ENCODE measurements at places on chromosomes 11 and 22. TPM values are rescaled to one million over a fixed set of nuclear protein-coding genes. Genes with fewer than 3 reads are reported as not detected.

Gene TCF20
- total RNA-seq: 63.6 TPM

DNA sequence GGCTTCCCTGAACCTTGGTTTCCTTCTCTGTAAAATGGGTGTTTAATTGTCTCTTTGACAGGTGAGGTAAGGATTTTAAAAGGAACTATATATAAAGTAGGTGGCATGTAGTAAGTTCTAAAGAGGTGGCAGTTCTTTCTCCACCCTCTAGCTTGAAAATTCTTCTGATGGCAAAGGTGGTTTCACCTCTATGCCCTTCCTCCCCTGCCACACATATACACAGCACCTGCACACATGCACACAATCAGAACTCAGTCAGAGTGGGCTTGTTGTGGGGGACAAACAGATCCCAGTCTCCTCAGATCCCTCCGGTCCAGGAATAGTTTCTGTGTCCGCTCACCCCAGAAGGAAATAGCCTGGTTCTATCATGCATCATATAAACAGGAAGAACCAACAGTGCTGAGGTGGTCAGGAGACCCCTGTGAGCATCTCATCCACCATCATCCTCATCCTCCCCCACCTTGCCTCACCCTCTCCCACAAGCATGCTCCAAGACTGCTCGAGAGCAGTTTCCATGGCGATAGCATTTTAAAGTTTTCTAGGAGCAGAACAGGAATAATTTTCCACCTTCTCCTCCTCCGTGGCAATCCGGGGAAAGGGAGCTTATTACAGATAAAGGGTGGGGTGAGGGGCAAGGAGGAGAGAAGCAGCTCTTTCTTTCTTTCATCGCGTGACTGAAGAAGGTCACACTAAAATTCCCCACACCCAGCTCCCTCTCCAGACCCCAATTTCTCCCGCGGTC is 123.6 kb downstream of the CHST1 start:
- no peak for DNase-seq

Gene HBB
- 59.9 TPM for total RNA-seq

DNA sequence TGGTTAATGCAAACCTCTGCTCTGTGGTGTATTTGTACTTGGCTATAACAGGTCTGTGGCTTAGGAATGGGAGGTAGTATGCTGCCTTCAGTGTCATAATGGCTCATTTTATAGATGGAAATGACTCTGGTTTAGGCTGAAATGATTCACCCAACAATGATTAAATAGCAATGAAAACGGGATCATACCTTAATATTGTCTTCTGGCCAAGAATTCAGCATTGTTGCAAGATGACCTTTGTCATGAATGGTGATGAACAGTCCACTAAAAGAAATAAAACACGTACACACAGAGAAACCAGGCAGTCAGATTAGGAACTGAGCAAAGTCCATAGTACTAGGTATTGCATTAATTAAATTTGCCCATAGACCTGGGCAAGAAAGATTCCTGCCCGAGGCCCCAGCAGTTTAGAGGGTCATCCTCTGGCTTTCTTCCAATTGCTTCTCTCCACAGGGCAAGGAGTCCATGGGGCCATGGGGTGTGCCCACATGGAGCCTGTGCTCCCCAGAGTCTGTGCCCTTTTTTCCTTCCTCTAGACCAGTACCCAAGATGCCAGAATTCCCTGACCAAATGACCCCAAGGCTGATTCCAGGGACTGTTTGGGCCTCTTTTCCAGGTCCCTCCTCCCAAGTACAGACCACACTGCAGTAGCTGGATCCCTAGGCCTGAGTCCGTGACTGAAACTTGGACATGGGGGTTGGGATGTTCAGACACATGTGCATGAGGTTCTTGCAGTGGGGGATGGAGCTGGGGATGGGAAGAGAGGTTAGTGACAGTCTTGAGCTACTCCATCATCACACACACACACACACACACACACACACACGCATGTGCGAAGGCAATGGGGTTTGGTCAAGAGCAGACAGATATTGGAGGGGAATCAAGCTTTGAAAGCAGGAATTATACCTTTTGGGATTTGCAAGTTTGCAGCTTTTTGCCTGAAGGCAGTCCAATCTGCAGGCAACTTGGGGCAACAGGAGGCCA is 134.2 kb downstream of the CCDC81 start:
- DNase-seq: no peak

Gene BEST1
- total RNA-seq: 7.1 TPM

Gene NEFH
- total RNA-seq: 0.60 TPM

DNA sequence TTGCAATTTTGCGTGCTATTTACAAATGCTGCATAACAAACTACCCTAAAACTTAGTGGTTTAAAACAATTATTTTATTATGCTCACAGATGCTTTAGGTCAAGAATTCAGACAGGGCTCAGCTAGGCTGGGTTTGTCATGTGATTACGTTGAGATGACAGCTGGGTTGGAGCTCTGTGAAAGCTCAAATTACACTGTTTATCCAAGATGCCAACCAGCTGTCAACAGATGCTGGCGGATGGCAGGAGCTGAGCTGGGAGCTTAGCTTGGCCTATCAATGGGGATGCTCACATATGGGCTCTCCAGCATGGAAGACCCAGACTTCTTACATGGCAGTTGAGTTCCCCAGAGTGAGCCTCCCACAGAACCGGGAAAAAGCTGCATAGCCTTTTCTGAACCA is 62.7 kb downstream of the STK33 start:
- DNase-seq: peak; percentile 52

DNA sequence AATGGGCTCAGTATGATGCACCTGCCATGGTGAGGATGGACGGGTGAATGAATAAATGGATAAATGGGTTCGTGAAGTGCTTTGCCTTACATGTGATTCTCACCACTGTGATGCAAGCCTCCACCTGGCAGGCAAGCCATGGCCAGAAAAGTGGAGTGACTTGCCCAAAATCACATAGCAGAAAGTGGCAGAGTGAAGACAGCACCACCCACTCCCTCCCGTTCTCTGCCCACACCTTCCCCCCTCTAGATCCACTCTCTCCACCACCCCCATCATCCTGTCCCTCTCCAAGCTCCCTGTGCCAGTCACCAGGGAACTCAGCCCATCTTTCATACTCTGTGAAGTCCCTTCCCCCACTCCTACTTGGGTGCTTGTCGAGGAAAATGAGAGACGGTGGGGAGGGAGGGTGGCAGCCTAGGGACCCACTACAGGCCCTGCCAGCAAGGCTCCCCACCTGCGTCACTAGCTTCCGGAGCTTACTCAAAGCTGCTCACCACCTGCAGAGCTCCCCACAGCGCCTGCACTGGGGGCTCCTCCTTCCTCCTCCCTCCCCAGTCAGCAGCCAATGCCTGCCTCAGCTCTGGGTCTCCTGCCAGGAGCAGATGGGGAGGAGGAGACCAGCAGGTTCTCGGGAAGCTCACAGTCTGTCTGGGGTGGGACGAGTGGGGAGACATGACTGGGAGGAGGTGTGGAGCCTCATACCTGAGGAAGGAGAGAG is 82.3 kb downstream of the PDE2A start:
- no peak for DNase-seq

Gene TYR
- not detected for total RNA-seq

DNA sequence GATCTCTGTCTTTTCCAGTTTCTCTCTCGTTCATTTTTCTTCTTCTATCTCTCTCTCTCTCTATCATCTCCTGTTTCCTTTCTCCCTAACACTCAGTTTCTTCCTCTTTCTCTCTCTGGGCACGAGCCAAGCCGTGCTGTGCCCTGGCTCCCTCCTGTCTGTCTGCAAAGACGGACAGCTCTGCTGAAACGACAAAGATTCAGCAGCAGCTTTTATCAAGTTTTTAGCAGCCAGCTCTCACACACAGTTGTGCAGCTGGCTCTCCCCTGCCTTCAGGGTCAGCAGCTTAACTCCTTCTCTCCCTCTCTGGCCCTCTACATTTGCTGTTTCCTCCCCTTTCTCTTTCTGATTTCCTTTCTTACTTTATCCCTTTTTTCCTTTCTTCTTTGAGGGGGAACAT is 352.0 kb upstream of the MPPED2 start:
- DNase-seq: no peak

Gene MPZL3
- total RNA-seq: 10.0 TPM

Gene ZDHHC8
- total RNA-seq: 57.1 TPM

DNA sequence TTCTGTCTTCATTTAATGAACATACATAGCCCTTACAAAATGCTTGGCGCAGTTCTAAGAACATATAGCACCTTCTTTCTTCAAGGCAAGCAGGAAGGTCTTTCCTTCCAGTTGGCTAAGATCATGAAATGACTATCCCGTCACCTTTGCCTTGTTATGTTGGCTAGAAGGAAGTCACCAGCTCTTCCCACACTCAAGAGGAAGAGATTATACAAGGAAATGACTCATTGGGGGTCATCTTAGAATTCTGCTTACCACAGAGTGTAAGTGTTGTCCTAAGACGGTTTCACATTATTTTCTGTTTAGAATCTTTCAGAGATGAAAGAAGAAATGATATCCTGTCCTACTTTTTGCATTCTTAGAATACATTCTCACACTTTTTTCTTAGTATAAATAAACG is 808.0 kb upstream of the LUZP2 start:
- no peak for DNase-seq

Gene DCHS1
- 17.0 TPM for total RNA-seq
